ENCODE measurements at places on chromosomes 13 and 19.

DNA sequence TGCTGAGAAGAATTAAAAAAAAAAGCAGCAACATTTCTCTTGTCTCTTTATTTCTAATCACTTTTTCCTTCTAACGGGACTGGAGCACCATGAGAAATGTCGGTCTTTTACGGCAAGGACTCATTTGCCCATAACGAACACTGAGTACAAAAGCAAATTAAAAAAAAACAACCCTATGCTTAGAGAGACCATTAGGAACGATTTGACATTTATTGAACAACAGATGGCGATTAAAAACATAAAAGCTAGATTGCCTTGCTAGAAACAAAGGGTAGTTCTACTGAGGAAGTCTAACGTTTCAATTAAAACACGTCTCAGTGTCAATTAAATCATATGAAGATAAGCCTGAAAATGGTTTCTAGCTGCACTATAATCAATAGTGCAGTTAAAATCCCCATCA is 51.1 kb downstream of the OLFM4 start:
- DNase-seq = no peak
- no peaks in the 10 kb centered on the region for H3K4me1 ChIP-seq

- H3K4me3 ChIP-seq = no peak overlapping the region
- no peaks in the 10 kb centered on the region for H3K4me1 ChIP-seq
- H3K27ac ChIP-seq = no peak overlapping the region
- DNase-seq = no peak
- no peaks in the 10 kb centered on the region for H3K27me3 ChIP-seq
- H3K36me3 ChIP-seq = no peaks in the 10 kb centered on the region
Observed at GRCh38 chr13:96481482-96481881, 391.6 kb downstream of the HS6ST3 start.

DNA sequence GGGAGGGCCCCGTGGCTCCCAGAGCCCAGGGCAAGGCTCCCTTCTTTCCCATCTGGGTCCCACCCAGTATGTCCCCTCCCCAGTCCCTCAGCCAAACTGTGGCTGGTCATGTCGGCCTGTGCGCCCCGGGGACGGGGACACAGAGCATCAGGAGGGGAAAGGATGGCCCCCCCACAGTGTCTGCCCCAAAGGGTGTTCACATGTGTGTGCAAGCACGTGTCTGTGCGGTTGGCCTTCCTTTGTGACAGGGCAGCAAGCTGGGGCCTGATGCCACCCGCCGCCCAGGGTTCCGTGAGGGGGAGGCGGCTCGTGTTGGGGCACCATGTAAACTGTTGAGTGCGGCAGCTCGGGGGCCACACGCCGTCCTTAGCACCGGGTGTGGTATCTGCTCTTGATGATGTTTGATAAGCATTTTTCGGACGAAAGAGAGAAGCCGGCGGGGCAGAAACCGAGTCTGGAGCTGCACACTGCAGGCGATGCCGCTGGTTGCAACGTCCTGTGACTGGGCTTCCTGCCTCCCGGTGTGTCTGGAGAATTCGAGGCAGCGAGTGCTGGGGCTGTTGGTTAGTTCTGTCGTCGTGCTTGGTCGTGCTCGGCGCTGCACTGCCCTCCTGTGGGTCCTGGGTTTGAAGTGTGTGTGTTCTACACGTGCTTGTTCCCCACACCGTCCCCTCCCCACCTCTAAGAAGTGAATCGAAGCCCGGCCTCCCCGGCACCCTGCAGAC is 18.4 kb downstream of the GNA11 start:
- peaks cover 12% of the 10 kb centered on the region for H3K4me1 ChIP-seq
- H3K4me3 ChIP-seq = no peak overlapping the region
- peaks cover 22% of the 10 kb centered on the region for H3K36me3 ChIP-seq
- DNase-seq = no peak
- H3K27me3 ChIP-seq = no peaks in the 10 kb centered on the region
- H3K27ac ChIP-seq = no peak overlapping the region

DNA sequence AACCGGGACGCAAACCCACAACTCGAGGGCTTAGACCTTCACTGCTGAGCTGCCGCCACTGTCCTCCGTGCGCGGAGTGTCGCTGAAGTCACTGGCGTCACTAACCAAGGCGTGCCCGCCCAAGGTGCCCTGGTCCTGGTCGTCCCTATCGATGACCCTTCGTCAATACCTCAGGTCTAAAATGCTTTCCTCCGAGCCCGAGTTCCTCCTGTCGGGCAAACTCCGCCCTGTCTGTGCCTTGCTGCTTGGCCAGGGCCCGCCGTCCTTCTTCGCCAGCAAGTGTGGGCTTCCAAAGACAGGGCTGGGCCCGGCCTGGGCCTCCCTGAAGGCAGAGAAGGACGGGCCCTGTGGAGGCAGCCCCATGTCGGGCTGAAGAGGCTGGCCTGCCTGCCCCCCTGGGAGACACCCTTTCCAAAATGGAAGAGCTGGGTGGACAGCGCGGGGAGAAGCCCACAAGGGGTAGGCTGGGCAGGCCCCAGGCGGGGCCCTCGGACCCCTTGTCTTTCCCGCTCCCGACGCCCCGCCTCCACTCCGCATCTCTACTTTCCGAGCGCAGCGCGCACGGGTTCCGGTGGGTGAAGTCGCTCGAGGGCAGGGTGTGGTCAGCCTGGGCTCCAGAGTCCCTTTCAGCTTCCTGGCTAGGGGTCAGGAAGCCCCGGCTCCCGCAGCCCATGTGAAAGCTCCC is 13.4 kb downstream of the RB1 start:
- no peak for DNase-seq
- H3K27me3 ChIP-seq = no peaks in the 10 kb centered on the region
- H3K4me1 ChIP-seq = no peaks in the 10 kb centered on the region
- H3K27ac ChIP-seq = no peak overlapping the region

DNA sequence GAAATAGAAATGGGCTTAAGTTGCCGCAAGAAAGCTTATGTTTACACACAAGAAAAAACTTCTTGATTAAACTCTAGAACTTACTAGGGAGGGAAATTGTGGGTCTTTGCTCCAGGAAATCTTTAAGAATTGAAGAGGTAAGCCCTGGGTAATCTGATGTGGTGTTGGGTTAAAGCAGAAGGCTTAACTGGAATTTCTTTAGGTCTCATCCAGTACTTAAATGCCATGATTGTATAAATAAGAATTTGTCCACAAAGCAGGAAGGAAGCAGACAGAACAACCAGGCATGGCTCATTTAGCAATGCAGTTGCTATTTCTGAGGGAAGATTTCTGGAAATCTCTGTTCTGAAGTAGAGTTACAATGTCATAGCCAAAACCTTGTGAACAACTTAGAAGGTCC is 360.4 kb downstream of the KLF5 start:
- H3K4me3 ChIP-seq = no peak overlapping the region
- no peaks in the 10 kb centered on the region for H3K36me3 ChIP-seq
- no peak overlapping the region for H3K27ac ChIP-seq
- H3K27me3 ChIP-seq = no peaks in the 10 kb centered on the region
- no peak for DNase-seq
- H3K4me1 ChIP-seq = no peaks in the 10 kb centered on the region

GRCh38 chr13:52848455-52849195 is at the start of gene PCDH8:
Gene PCDH8, minus strand, starts transcription at chr13:52848640. Its CDS starts 204 bp downstream, at chr13:52848436.
- no peak for DNase-seq
- peaks cover 10% of the 10 kb centered on the region for H3K4me1 ChIP-seq
- no peak within 1 kb of the TSS for H3K27ac ChIP-seq
- no peaks in the 10 kb centered on the region for H3K27me3 ChIP-seq

GRCh38 chr13:114067886-114068651 is 64.4 kb downstream of the RASA3 start:
- peaks cover 22% of the 10 kb centered on the region for H3K4me1 ChIP-seq
- H3K27ac ChIP-seq = peak overlapping the region; percentile 57
- H3K4me3 ChIP-seq = no peak overlapping the region
- DNase-seq = no peak
- no peaks in the 10 kb centered on the region for H3K27me3 ChIP-seq
- peaks cover 23% of the 10 kb centered on the region for H3K36me3 ChIP-seq

DNA sequence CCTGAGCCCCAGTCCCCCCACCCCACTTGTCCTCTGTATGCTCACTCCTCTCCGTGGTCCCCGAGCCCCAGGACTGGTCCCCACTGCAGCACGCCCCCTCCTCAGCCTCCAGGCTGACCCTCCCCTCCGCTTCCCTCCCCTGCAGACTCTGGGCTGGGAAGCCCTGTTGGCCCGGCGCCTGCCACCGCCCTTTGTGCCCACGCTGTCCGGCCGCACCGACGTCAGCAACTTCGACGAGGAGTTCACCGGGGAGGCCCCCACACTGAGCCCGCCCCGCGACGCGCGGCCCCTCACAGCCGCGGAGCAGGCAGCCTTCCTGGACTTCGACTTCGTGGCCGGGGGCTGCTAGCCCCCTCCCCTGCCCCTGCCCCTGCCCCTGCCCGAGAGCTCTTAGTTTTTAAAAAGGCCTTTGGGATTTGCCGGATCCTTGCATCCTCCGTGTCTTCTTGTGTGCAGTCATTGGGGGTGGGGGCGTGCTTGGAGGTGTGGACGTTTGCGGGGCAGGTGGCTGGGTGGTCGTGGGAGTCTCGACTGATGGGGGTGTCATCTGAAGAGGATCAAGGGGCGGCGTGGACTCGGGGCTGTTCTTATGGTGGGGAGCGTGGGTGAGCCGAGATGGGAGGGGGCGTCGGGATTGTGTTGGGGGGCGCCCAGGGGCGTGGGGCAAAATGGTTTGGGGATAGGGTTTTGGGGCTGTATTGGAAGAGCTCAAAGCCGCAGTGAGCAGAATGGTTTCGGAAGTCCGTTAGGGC is 3.5 kb downstream of the PTGER1 start:
- no peaks in the 10 kb centered on the region for H3K27me3 ChIP-seq
- no peak for DNase-seq
- peaks cover 41% of the 10 kb centered on the region for H3K36me3 ChIP-seq

DNA sequence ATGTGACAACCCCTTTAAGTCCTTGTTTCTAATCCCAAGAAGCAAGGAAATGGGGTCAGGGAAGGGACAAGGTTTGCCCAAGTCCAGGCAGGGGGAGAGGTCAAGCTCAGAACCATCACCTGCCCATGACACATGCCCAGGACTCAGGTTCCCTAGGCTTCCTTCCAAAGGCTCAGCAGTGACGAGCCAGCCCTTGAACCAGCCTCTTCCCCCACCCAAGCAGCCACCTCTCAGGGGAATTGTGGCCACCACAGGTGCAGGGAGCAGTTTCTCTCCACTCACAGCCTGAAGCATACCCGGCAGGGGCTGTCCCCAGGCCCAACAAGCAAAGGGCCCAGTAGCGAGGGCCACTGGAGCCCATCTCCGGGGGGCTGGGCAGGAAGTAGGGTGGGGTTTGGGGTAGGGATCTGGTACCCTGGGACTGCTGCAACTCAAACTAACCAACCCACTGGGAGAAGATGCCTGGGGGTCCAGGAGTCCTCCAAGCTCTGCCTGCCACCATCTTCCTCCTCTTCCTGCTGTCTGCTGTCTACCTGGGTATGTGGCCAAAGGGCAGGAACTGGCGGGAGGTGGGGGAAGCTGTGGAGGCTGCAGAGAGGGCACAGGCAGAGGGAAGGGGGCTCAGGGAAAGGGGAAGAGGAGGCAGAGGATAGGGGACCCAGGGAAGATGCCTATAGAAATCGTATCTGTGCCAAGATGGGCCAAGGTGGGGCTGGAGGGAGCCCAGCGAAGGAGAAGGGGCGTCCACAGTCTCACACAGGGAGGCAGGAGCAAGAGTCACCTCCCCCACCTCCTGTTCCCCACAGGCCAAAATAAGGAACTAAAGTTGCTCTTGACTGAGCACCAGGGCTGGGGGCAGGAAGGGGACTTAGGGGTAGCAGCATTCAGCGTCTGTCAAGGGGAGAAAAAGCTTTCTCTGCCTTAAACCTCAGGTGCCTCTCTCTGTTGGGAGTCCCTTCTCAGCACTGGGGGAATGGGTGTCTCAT is at the start of gene CD79A:
Gene CD79A, plus strand, starts transcription at position 433 of the 986 bp plus-strand sequence. Its CDS starts 26 bp downstream, at position 459.
- peaks cover 94% of the 10 kb centered on the region for H3K4me1 ChIP-seq
- peaks cover 50% of the 10 kb centered on the region for H3K36me3 ChIP-seq
- peak within 1 kb of the TSS; percentile 42 for H3K4me3 ChIP-seq
- DNase-seq = peak; percentile 96
- H3K27me3 ChIP-seq = no peaks in the 10 kb centered on the region
